Common myeloid progenitor, CD34-positive (primary cell): ENCODE measurements at places on chromosomes 2 and 18.
A peak's percentile ranks its signal among the peaks of the same experiment; 100 is the strongest.

GRCh38 chr2:46351098-46351749 lies 54.0 kb downstream of the EPAS1 start:
- H3K4me3 ChIP-seq = no peak overlapping the region
- no peaks in the 10 kb centered on the region for H3K36me3 ChIP-seq
- DNase-seq = peak; percentile 43
- H3K27ac ChIP-seq = no peak overlapping the region
- peaks cover 54% of the 10 kb centered on the region for H3K4me1 ChIP-seq
- H3K27me3 ChIP-seq = no peaks in the 10 kb centered on the region

- no peaks in the 10 kb centered on the region for H3K4me1 ChIP-seq
- no peak for DNase-seq
- no peaks in the 10 kb centered on the region for H3K27me3 ChIP-seq
- H3K27ac ChIP-seq = no peak overlapping the region
- no peaks in the 10 kb centered on the region for H3K36me3 ChIP-seq
Measured at GRCh38 chr18:31219395-31219794, 56.7 kb upstream of the DSC1 start.

- no peak overlapping the region for H3K27ac ChIP-seq
- H3K4me1 ChIP-seq = no peaks in the 10 kb centered on the region
- no peak for DNase-seq
Measured at GRCh38 chr2:146917431-146918042, 927.3 kb upstream of the ACVR2A start.

- no peak for DNase-seq
- no peak overlapping the region for H3K27ac ChIP-seq
- H3K27me3 ChIP-seq = no peaks in the 10 kb centered on the region
- no peaks in the 10 kb centered on the region for H3K36me3 ChIP-seq
- no peaks in the 10 kb centered on the region for H3K4me1 ChIP-seq
- H3K4me3 ChIP-seq = no peak overlapping the region
Measured at GRCh38 chr2:181264441-181264840, 192.7 kb upstream of the ITGA4 start.

DNA sequence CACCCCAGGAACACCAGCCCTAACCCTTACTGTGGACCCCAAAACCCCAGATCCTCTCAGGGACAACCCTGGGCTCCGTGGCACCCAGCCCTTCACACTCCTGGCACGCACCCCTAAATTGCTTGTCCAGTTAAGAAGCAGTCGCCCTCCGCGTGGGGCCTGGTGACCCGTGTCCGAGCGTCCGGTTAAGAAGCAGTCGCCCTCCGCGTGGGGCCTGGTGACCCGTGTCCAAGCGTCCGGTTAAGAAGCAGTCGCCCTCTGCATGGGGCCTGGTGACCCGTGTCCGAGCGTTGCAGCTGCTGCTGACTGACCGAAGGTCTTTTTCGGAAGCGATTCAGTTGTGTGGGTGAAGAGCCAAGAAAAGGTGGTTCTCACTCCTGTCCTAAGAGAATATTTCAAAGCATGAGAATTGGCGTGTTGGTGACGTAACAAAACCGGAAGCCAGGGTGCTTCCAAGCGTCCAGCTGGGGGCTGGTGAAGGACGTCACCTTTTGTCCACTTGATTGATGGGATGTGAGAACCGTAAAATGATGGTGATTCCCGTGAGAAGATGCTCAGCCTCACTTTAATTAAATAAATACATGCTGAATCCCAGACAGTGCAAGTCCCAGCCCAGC lies 70.5 kb downstream of the KCNG2 start:
- H3K4me1 ChIP-seq = no peaks in the 10 kb centered on the region
- DNase-seq = no peak
- H3K27ac ChIP-seq = no peak overlapping the region
- no peaks in the 10 kb centered on the region for H3K36me3 ChIP-seq

GRCh38 chr18:35580701-35581539 lies 620 bp upstream of the GALNT1 start:
- peak; percentile 83 for DNase-seq
- H3K27ac ChIP-seq = peak overlapping the region; percentile 56
- H3K4me3 ChIP-seq = peak overlapping the region; percentile 76
- peaks cover 6% of the 10 kb centered on the region for H3K4me1 ChIP-seq
- no peaks in the 10 kb centered on the region for H3K27me3 ChIP-seq
- H3K36me3 ChIP-seq = peaks cover 3% of the 10 kb centered on the region

DNA sequence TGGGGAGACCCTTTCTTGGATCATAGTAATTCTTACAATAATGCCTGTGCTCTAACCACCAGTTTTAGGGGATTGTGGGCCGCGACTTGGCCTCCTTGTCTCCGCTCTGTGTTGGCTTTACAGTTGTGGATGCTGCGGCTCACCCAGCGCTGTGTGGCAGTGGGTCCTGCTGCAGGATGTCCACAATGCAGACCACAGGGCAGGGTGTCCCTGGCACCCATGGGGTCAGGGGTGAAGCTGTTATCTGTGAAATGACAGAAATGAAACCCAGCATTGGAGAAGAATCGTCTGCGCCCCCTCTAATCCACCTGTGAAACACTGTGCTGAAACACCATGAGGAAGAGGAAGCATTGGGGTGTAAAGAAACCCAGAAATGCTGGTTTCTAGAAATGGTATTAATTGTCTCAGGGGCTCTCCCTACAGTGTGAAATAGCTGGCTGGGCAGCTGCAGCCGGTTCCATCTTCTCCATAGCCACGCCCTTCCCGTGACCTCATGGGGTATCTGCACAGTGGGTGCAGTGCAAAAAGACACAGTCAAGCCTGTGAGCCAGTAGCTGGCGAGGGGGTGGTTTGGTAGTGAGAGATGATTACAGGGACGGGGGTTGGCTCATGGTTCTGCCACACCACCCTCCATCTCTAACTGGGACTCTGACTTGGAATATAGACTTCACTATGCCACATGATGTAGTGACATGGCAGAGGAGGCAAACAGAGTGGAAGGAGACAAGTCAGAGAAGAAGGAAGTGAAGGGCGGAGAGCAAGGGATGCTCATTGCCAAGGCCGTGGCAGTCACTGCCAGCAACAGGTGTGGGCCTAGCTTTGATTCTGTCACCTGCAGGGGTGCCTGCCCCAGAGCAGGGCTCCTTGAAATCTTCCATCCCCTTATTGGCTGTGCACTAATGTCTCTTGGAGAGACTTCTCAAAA lies 16.2 kb downstream of the INPP4A start:
- no peak overlapping the region for H3K4me3 ChIP-seq
- no peak for DNase-seq
- peaks cover 74% of the 10 kb centered on the region for H3K4me1 ChIP-seq
- H3K27ac ChIP-seq = no peak overlapping the region
- H3K27me3 ChIP-seq = no peaks in the 10 kb centered on the region

DNA sequence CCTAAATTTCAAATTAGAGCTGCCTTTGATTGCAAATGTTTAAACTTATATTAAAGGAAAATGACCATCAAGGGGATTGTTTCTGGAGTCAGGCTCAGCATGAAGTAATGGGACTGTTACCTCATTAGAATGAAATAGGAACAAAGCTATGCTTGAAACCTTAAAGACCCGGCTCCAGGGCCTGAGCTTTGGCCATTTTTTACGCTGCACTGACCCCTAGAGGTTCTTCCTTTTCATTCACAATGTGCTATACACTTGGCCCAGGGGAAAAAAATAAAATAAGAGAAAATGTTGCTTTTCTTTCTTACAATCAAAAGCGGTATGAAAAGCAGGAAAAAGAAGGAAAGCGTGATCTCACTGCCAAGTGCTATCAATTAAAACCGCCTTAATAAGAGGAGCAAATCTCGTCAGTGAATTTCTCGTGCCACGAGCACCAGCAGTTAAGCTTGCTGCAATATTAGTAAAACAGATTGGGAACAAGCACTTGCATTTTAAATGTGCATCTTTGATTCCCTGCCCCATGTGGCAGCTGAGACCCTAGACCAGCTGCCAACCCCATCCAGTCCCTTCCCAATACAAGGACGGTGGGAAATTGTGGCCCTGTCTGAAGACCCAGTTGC lies 96.6 kb downstream of the MBD2 start:
- peaks cover 4% of the 10 kb centered on the region for H3K4me1 ChIP-seq
- H3K27ac ChIP-seq = no peak overlapping the region
- DNase-seq = peak; percentile 26
- no peaks in the 10 kb centered on the region for H3K27me3 ChIP-seq
- H3K4me3 ChIP-seq = no peak overlapping the region

DNA sequence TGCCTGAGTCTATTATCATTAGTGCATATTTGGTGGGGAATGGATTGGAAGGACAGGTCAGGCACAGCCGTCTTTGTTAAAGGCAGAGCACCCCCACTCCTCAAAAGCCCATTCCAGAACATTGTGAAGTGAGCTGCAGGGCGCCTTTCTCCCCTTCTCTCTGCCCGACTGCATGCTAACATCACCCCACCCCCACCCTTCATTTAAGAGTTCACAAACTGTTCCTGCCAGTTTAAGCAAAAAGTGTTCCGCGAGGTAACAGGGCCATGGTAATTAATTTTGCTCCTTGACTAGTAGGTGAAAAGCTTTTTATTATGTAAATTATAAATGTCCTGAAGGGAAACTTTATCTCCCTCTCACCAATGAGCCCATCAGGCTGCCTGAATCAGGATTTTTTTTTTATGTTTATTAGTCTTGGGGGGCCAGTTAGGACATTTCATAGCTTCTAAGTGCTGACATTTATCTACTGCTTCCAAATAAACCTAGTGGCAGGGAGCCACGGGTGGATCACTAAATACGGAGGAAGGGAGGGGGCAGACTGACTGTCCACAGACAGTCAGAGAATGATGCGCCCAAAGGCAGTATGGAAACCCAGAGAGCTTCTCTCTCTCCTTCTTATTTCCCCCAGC lies 99.4 kb downstream of the FTCDNL1 start:
- no peak for DNase-seq
- no peaks in the 10 kb centered on the region for H3K4me1 ChIP-seq
- H3K4me3 ChIP-seq = no peak overlapping the region
- H3K27ac ChIP-seq = no peak overlapping the region

GRCh38 chr18:57648414-57648813 lies 26.8 kb upstream of the NARS1 start:
- no peak overlapping the region for H3K27ac ChIP-seq
- no peaks in the 10 kb centered on the region for H3K36me3 ChIP-seq
- peaks cover 5% of the 10 kb centered on the region for H3K4me1 ChIP-seq
- H3K4me3 ChIP-seq = no peak overlapping the region
- no peaks in the 10 kb centered on the region for H3K27me3 ChIP-seq
- no peak for DNase-seq

DNA sequence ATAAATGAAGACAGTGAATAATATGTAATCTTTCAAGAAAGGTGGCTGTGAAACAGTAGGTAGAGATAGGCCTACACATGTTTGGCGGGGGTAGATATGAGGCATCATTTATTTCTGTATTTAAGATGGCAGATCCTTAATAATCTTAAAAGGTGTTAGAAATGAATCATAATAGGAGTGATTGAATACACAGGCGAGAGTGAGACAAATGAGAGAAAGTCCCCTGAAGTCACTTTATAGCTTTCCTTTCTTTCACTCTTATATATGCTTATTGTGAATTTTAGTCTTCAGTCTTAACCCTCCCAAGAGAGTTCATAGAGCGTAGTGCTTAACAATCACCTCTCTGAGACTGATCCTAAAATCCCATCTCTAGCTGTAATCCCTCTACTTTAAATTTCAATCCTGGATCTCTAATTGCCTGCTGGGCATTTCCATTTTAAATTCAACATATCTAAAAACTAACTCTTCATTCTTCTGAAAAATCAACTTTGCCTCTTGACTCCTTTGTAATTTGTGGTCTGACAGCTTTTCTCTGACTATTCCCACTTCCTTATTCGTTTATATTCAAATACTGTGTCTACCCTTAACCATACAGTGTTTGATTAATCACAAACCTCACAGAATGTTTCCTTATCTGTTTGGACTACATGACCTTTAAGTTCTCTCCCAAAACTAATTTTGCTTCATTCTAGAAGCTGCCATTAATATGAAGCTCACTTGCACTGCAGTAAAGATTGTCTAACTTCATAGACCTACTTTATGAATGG lies 463.7 kb upstream of the FSIP2 start:
- no peaks in the 10 kb centered on the region for H3K4me1 ChIP-seq
- DNase-seq = peak; percentile 22
- no peak overlapping the region for H3K4me3 ChIP-seq

DNA sequence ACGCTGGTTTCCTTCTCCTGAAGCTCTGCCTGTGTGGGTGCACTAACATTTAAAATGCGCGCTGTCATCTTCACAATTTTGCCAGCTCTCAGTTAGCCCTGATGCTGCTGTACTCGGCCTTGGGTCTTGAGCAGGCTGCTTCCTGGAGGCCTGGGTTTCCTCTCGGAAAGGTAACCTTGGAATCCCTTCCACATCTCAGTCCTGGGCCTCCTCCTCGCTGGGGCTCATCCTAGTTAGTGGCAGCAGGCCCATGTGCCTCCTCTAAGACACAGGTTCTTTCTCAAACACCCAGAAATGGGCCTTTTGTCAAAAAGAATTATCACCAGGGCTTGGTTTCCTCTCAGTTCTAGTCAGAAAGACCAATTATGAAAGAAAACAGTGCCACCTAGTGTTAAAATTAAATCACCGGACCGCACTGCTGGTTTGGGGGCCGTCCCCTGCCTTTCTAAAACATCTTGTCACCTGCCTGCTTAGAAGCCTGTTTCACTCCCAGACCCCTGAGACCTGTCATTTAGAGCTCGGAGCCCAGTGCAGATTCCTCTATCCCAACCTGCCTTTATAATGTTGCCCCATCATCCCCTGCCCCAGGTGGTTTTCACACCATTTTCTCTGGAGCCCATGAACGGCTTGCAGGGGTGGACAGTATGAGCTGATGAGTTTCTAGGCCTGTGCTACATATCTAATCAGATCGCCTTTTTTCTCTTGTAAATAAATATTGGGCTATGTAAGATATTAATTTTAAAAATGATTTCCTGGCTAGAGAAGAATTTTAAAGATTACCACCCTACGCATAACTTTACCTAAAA lies 42.4 kb downstream of the HK2 start:
- peaks cover 54% of the 10 kb centered on the region for H3K36me3 ChIP-seq
- H3K4me1 ChIP-seq = peaks cover 4% of the 10 kb centered on the region
- no peak overlapping the region for H3K4me3 ChIP-seq
- DNase-seq = peak; percentile 61

- peaks cover 45% of the 10 kb centered on the region for H3K36me3 ChIP-seq
- no peaks in the 10 kb centered on the region for H3K4me1 ChIP-seq
- no peaks in the 10 kb centered on the region for H3K27me3 ChIP-seq
- DNase-seq = no peak
Measured at GRCh38 chr2:43559391-43560230, 36.2 kb downstream of the THADA start.

- peak overlapping the region; percentile 32 for H3K27ac ChIP-seq
- no peaks in the 10 kb centered on the region for H3K36me3 ChIP-seq
- peak; percentile 78 for DNase-seq
- peaks cover 4% of the 10 kb centered on the region for H3K4me1 ChIP-seq
Measured at GRCh38 chr18:111306-112014, 46.9 kb upstream of the USP14 start.
